Ureter (tissue), 1 donor: ENCODE measurements at places on chromosomes 3 and 15. TPM values are rescaled to one million over a fixed set of nuclear protein-coding genes. Genes with fewer than 3 reads are reported as not detected.

ZBBX gene
- 0.52 TPM for total RNA-seq

CCDC39 gene
- not detected for total RNA-seq

MUC13 gene
- total RNA-seq, result not detected

LRRC34 gene
- total RNA-seq, result 4.5 TPM

CSPG4 gene
- 31.0 TPM for total RNA-seq

ENTPD3 gene
- total RNA-seq, result 30.1 TPM

SEMA6D gene
- total RNA-seq, result 8.8 TPM

NEK11 gene
- 10.2 TPM for total RNA-seq
